ENCODE measurements at places on chromosomes 16 and 17.

- no peak for DNase-seq
Observed at GRCh38 chr17:56679115-56679776, 85.7 kb downstream of the NOG start.

DNA sequence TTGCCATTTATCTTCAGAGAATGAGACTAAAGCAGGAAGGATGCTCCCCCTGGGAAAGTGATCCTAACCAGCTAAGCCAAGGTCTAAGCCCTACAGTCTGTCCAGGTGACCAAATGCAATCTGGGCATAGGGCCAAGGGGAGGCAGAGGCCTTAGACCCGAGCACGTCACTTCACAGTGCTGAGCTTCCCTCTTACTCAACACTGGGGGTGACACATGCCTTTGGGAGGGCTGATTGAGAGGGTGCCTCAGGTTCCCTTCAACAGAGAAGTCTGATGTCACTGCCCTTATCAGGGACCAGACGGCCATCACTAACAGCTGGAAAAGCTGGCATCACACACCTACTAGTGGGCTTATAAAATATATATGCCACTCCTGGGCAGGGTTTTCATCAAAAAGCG lies 4.0 kb downstream of the CIAO2B start:
- DNase-seq = no peak

GRCh38 chr17:27408891-27409290 lies 47.4 kb upstream of the KSR1 start:
- DNase-seq = no peak

GRCh38 chr17:76441686-76442340 lies 11.1 kb downstream of the UBE2O start:
- no peak for DNase-seq

GRCh38 chr17:80212511-80212910 lies 7.6 kb downstream of the SGSH start:
- DNase-seq = no peak

- no peak for DNase-seq
Observed at GRCh38 chr16:24851700-24852099, 5.9 kb downstream of the SLC5A11 start.

- no peak for DNase-seq
Observed at GRCh38 chr16:68355447-68356248, 44.8 kb downstream of the PRMT7 start.

GRCh38 chr16:25888868-25889267 lies 197.1 kb downstream of the HS3ST4 start:
- DNase-seq = no peak

- no peak for DNase-seq
Observed at GRCh38 chr16:79811541-79811940, 211.0 kb upstream of the MAF start.

- DNase-seq = no peak
Observed at GRCh38 chr17:73612031-73612472, 32.2 kb downstream of the SDK2 start.

DNA sequence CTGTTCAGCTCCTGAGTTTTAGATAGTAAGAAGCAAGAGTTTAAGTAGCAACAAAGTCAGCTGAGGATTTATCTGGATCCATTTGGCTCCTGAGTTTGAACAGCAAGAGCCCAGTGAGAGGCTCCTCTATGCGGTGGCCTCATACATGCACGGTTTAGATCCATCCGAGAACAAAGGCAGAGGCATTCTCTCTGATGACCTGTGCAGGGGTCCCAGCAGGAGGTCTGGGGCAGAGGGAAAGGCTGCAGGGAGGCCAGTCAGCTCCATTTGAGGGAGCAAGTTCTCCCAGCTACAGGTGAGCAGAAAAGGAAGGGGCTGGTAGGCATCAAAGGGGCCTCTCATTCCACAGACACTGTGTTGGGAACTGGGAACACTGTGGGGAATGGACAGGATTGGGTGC lies 16.5 kb downstream of the PITPNM3 start:
- no peak for DNase-seq

GRCh38 chr16:24499193-24499814 lies 40.1 kb upstream of the RBBP6 start:
- DNase-seq = no peak

DNA sequence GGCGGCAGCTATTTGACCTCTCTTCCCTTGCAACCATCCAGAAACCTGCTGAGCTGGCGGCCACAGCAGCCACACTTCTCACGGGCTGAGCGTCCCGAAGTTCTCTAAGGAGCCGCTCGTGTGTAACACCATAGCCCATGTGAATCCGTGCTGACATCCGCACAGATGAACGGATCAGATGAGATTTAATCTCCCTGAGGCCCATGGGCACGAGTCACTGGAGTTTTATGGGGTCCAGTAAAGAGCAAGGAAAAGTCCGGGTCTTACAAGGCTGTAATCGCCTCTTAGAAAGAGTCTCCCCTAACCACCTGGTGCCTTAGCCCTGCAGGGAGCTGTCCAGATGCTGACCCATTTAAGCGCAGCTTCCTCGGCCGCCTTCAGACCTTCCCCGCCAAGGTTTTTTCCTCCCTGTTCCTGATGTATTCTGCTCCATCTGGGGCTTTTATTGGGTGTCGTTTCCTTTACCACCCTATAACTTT lies 5.5 kb upstream of the CACNG5 start:
- DNase-seq = no peak

GRCh38 chr16:74896389-74897370 lies 88.2 kb downstream of the WDR59 start:
- DNase-seq = no peak

GRCh38 chr16:50309527-50310307 lies 43.4 kb downstream of the ADCY7 start:
- DNase-seq = no peak

GRCh38 chr16:87930456-87930855 lies 5.9 kb downstream of the CA5A start:
- DNase-seq = no peak

- DNase-seq = no peak
Observed at GRCh38 chr17:19753051-19753509, 5.0 kb upstream of the ALDH3A1 start.

GRCh38 chr16:27980919-27981700 lies 82.4 kb downstream of the GSG1L start:
- no peak for DNase-seq

- no peak for DNase-seq
Observed at GRCh38 chr17:55575058-55575636, 63.9 kb upstream of the SMIM36 start.

DNA sequence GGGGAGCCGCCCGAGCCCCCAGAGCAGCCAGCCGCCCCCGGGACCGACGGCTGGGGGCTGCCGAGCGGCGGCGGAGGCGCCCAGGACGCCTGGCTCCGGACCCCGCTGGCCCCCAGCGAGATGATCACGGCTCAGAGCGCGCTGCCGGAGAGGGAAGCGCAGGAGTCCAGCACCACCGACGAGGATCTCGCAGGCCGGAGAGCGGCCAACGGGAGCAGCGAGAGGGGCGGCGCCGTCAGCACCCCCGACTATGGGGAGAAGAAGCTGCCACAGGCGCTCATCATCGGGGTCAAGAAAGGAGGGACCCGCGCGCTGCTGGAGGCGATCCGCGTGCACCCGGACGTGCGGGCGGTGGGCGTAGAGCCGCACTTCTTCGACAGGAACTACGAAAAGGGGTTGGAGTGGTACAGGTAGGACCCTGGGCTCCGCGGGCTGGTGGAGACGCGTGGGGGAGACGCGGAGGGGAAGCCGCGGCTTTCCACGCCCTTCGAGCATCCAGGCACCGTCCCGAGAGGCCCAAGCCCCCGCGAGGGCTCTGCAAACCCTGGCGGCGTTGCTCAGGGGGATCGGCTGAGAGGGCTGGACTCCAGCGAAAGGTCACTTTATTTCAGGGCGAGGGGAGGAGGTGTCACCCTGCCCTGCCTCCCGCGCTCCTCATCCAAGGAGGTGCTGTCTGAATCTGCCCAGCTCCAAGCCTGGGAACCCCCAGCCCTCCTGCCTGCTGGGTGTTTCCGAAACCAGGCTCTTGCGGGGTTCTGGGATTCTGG lies 1.2 kb downstream of the HS3ST4 start:
- no peak for DNase-seq

GRCh38 chr17:73690676-73691075 lies 46.4 kb upstream of the SDK2 start:
- DNase-seq = no peak

DNA sequence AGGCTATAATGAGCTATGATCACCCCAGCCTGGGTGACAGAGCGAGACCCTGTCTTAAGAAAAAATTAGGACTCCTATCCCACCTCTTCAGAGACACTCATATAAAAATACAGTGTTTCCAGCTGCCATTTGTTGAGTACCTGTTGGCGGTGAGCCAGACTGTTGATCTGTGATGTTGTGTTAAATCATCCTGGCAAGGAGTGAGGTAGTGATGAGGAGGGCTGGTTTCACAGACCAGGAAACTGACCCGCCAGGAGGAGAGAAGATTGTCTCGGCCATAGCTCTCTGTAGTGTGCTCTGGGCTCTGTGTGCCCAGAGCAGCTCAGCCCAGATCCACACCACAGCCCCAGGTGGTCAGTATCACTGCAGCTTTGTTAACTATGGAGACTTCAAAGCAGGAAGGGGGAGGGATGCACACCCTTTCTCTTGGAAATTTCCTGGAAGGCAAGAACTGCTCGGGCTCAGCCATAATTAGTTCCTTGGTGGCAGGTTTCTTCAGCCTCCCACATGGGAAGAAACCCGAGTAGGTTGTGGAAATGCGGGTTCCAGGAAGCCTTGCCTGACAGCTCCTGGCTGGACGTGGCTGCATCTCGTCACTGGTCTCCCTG lies 343.0 kb downstream of the SNX29 start:
- DNase-seq = no peak

- no peak for DNase-seq
Observed at GRCh38 chr16:89061590-89062380, 31.9 kb upstream of the ACSF3 start.

DNA sequence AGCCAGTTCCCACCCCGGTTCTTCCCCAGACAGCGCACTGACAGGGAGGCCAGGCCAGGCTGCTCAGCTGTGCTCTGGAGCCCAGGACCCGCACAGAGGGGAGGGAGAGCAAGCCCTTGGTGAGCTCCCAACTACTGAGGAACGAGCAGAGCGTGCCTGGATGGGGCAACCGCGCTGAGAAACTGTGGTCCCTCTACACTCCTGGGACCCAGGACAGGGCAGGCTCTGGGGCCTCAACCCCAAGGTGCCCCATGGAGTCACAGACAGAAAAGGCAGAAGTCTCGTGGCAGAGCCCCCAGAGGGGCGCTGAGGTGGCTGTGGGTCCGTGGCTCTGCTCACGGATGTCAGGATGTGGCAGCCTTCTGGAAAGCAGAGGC lies 16.3 kb downstream of the SLX4 start:
- no peak for DNase-seq

- DNase-seq = no peak
Observed at GRCh38 chr16:27458258-27458657, 56.3 kb downstream of the IL21R start.

- DNase-seq = no peak
Observed at GRCh38 chr16:2280981-2281542, 13.1 kb upstream of the RNPS1 start.

DNA sequence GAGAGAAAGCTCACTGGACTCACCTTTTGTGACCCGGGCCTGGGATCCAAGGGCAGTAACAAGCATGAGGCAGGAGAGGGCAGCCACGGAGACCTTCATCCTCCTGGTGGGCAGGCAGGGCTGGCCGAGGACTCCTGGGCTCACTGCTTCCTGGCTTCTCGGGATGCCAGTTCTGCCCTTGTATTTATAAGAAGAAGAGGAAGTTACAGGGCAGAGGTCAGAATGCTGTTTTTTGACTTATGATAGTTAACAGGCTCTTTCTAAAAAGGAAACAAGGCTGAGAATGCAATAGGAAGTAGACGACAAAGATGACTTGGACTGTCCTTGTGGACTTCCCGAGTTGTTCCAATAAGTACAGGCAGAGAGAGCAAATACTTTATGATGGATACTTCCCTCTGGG lies at the start of gene CCL23:
Gene CCL23, minus strand, starts transcription at position 174 of the 400 bp plus-strand sequence. Its CDS starts 75 bp downstream, at position 99.
- DNase-seq = no peak

DNA sequence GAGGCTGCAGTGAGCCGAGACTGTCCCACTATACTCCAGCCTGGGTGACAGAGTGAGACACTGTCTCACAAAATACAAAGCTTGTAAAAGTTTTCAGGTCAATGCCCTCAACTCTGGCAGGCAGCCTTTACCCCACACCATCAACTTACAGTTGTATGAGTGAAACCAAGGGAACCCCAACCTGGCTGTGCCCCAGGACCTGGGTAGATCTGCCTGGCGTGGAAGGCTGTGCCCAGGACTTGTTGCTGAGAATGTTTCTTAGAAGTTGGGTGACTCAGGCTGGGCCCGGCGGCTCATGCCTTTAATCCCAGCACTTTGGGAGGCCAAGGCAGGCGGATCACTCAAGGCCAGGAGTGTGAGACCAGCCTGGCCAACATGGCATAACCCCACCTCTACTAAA lies 7.8 kb downstream of the CES3 start:
- DNase-seq = no peak

DNA sequence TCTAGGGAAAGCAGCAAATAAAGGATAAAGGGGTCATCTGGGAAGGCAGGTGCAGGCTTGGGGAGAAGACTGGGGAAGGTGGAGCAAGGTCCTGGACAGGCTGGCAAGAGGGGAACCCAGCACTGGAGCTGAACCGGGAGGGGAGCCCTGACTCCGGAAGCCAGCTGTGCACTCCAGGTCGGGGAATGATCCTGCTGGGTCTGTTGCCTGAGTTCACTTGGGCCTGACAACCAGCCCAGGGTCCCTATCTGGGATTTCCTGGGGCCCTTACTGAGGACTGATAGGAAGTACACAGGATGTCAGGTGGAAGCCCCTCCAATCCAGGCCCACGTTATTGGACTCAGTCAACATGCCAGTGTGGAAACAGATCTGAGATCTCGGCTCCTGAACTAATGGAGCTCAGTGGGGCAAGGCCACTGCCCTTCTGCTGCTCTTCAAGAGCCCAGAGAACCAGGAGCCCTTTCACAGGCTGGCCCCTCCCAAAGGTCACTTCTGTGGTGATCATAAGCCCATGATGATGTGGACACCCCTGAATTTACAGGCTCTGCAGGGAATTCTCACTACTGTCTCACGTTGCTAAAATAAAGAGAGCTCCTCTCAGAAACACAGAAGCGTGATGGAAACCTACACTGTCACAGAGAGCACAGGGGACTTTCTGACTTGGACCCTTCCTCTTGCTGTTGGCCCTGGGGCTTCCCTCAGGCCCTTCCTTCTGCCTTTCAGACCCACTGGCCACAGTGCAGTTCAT lies 19.9 kb upstream of the PITPNM3 start:
- DNase-seq = no peak

- DNase-seq = no peak
Observed at GRCh38 chr16:29719063-29719462, 26.7 kb downstream of the C16orf54 start.

- peak; percentile 32 for DNase-seq
Observed at GRCh38 chr16:397135-397661, at the start of gene NME4. Gene NME4, plus strand, starts transcription at chr16:397199. Its CDS starts 24 bp downstream, at chr16:397223.

DNA sequence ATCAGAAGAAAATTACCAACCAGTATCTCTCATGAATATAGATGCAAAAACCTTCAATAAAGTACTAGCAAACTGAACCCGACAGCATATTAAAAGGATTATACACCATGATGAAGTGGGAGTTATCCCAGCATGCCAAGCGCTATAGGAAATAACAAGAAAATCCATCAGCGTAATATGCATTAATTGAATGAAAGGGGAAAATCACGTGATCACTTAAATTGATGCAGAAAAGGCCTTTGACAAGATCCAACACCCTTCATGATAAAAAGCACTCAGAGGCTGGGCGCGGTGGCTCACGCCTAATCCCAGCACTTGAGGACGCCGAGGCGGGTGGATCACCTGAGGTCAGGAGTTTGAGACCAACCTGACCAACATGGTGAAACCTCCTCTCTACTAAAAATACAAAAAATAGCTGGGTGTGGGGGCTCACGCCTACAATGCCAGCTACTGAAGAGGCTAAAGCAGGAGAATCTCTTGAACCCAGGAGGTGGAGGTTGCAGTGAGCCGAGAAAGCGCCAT lies 4.8 kb downstream of the CTRB2 start:
- no peak for DNase-seq

All from T-cell (primary cell).